NCI-H187 treated with DMSO at 0.1 percent for 48 hours (cell line): ENCODE measurements at places on chromosomes 4 and X.

- no peak for DNase-seq
Measured at GRCh38 chr4:80062527-80062926, 10.5 kb downstream of the ANTXR2 start.

- no peak for DNase-seq
Measured at GRCh38 chr4:105327956-105328355, 145.9 kb downstream of the PPA2 start.

DNA sequence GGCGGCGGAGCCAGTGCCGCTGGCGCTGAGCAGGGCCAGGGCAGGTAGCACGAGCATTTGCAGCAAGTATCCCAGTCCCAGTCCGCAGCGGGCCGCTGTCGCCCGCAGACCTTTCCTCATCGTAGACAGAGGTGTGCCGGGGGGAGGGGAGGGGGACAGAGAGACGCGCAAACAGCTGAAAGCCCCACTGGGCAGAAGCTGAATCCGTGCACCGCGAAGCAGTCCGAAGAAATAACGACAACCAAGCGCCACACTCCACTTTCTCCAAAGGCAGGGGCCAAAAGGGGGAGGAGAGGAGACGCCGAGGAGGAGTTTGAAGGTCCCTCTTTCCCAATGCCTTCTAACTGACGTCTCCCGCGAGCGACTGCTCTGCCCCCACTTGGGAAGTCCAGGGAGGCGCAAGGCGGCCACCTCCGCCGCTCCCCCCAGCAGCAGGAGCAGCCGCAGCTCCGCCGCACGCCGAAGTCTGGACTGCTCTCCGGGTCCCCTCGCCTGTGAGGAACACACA, at the start of gene UNC5C:
Gene UNC5C (minus strand): TSS at position 236 of the 508 bp plus-strand sequence.
- DNase-seq: no peak

DNA sequence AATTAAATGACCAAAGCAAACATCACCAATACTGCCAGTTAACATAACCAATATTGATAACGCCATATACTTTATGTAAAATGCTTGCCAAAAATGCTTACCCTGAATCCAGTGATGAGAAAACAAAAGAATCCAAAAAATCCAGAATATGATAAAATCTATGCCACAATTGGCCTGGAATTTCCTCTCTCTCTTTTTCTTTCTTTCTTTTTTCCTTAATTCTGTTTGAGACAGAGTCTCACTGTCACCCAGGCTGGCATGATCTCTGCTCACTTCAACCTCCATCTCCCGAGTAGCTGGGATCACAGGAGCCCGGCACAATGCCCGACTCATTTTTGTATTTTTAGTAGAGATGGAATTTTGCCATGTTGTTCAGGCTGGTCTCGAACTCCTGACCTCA, 9.8 kb upstream of the SLC7A11 start:
- DNase-seq: no peak

- DNase-seq: no peak
Measured at GRCh38 chr4:127622921-127623796, 9.6 kb upstream of the INTU start.
